ENCODE measurements at places on chromosomes 4 and X. TPM values are rescaled to one million over a fixed set of nuclear protein-coding genes. Genes with fewer than 3 reads are reported as not detected.

The FATE1 gene
- total RNA-seq: not detected

The AKAP14 gene
- not detected for total RNA-seq

The WDR17 gene
- total RNA-seq: 0.58 TPM

The ZBED1 gene
- 26.8 TPM for total RNA-seq

The MBNL3 gene
- 0.96 TPM for total RNA-seq

The SLC9B1 gene
- 2.0 TPM for total RNA-seq

Data from regular cardiac myocyte (primary cell).